Right ventricle myocardium superior (tissue), 1 donor: ENCODE measurements at places on chromosomes 7 and 10. TPM values are rescaled to one million over a fixed set of nuclear protein-coding genes. Genes with fewer than 3 reads are reported as not detected.

Gene C10orf67
- total RNA-seq = 0.54 TPM

Gene HSPA12A
- total RNA-seq = 15.9 TPM

Gene EMX2
- not detected for total RNA-seq

Gene FGFR2
- 0.30 TPM for total RNA-seq

Gene FGL2
- total RNA-seq = 11.5 TPM

Gene IL6
- total RNA-seq = 1.0 TPM

Gene ZPBP
- total RNA-seq = not detected

Gene CH25H
- total RNA-seq = 0.22 TPM

Gene MYO3A
- total RNA-seq = not detected

Gene LLCFC1
- not detected for total RNA-seq

Gene STEAP1
- 1.2 TPM for total RNA-seq

Gene ANKRD16
- total RNA-seq = 2.4 TPM

Gene LRRN3
- total RNA-seq = 14.8 TPM

Gene ZNF727
- total RNA-seq = 1.8 TPM

Gene IKZF1
- 2.4 TPM for total RNA-seq

Gene STK17A
- total RNA-seq = 23.8 TPM

Gene HTR5A
- total RNA-seq = not detected

Gene GSTK1
- 276 TPM for total RNA-seq

Gene MYL10
- not detected for total RNA-seq

Gene PON1
- total RNA-seq = not detected

Gene SPDYE16
- total RNA-seq = not detected

Gene NOLC1
- total RNA-seq = 22.8 TPM

Gene SFTPA1
- 0.22 TPM for total RNA-seq

Gene TFPI2
- 1.3 TPM for total RNA-seq

Gene EN2
- 0.11 TPM for total RNA-seq

Gene GRM3
- not detected for total RNA-seq

Gene CHN2
- 17.7 TPM for total RNA-seq

Gene NPFFR1
- total RNA-seq = 0.03 TPM

Gene CALHM3
- total RNA-seq = not detected

Gene TMEM178B
- total RNA-seq = 35.4 TPM

Gene RHOBTB1
- total RNA-seq = 13.0 TPM
